ENCODE measurements at places on chromosomes 6 and 20.

GRCh38 chr6:46923476-46923875, 1.7 kb upstream of the ADGRF5 start:
- no peak for DNase-seq

- no peak for DNase-seq
Measured at GRCh38 chr6:169028343-169028742, 225.3 kb downstream of the THBS2 start.

DNA sequence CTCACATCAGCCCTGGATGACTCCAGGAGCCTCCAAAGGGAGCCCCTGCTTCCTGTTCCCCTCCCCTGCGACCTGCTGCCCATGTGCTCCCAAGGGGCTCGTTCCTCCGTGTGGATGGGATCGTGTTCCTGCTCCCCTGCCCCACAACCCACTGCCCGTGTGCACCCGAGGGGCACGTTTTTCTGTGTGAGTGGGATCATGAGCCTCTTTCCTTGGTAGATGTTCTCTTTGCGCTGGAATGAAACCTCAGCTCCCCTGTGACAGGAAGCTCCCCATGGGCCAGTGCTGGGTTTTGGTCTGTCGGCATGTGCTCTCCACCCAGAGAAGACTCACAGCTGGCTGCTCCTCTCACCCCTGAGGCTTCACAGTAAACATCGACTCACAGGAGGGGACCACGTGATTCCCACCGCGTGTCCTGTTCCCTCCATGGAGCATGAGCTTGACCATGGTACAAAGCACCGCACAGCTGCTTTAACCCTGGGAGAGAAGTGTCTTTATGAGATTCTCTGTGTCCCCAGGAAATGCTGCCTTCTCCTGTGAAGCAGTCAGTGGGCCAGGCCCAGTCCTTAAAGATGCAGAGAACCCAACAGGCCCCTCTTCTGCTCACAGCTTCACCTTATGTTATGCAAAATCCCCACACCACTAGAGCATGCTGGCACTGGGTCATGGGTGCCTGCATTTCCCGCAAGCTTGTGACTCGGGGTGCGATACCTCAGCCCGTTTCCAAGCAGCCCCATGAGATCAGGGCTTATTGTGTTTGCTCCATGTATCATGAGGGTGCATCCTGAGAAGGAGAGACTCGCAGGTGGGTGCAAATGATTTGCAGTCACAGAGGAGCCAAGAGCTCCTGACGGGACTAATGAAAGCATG, 215.1 kb downstream of the ERMARD start:
- no peak for DNase-seq

GRCh38 chr6:16301511-16301910, 63.1 kb downstream of the GMPR start:
- DNase-seq, result no peak

- peak; percentile 64 for DNase-seq
Measured at GRCh38 chr20:12053353-12053752, 135.7 kb downstream of the BTBD3 start.

DNA sequence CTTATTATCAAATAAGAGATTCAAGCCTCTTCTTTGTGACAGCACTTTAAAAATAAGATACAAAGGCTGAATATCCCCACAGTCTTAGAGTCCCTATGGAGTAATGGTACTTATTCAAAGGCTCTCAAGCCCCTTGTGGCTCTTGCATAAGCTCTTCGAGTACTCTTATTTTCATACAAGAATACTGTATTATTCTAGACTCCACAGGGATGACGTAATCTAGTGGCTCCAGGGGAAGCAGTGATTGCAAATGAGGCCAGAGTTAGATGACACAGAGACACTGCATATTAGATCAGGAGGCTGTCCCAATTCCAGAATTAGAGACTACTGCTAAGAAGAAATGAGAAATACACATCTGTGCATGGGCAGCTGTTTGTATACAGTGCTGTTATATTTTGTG, 1195.9 kb upstream of the MAP3K7 start:
- no peak for DNase-seq

GRCh38 chr6:37923514-37923913, 104.0 kb downstream of the ZFAND3 start:
- no peak for DNase-seq

DNA sequence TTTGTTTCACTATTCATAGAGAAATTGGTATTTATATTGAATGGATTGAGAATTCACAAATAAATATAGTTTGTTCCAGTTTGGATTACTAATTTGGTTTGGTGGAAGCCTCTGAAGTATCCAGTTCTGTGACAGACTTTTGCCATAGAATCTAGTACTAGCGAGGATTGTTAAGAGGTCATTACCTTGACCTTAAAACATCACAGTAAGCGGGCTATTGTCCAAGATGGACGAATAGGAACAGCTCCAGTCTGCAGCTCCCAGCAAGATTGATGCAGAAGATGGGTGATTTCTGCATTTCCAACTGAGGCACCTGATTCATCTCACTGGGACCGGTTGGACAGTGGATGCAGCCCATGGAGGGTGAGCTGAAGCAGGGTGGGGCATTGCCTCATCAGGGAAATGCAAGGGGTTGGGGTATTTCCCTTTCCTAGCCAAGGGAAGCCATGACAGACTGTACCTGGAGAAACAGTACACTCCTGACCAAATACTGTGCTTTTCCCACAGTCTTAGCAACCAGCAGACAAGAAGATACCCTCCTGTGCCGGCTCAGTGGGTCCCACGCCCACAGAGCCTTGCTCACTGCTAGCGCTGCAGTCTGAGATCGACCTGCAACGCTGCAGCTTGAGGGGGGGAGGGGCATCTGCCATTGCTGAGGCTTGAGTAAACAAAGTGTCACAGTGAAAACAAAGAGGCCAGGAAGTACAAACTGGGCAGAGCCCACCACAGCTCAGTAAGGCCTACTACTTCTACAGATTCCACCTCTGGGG, 66.4 kb upstream of the NEDD9 start:
- peak; percentile 43 for DNase-seq

GRCh38 chr6:166415306-166415705, 32.6 kb upstream of the MPC1 start:
- no peak for DNase-seq

- DNase-seq, result peak; percentile 15
Measured at GRCh38 chr20:22904386-22904785, 130.7 kb upstream of the SSTR4 start.

DNA sequence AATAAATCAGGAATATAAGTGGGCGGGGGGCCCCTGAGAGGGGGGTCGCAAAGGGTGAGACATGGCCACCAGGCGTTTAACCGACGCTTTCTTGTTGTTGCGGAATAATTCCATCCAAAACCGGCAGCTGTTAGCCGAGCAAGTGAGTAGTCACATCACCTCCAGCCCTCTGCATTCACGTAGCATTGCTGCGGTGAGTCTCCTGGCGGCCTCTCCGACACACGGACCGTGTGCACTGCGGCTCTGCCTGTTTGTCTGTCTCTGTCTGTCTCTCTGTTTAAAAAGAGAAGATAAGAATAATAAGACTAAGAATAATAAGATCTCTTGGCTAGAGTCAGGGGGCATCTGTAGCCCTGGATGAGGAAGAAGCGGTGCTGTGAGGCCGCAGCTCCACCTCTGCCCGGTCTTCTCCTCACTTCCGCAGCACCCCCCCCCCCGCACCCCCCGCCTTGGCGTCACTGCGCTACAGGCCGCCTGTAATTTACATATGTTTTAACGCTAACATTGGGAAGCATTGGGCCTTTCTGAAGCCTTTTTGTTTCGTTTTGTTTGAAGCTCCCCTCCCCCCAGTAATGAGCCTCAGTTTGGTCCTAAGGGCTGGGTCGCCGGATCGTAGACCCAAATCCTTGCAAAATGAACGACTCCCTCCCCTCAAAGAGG, 993 bp downstream of the STX16 start:
- peak; percentile 65 for DNase-seq

- DNase-seq, result peak; percentile 34
Measured at GRCh38 chr20:10935658-10936402, 262.0 kb upstream of the JAG1 start.

- DNase-seq, result no peak
Measured at GRCh38 chr20:50015636-50015992, 32.8 kb downstream of the SNAI1 start.
